Panc1 (cell line): ENCODE measurements at places on chromosomes 7 and 10.

GRCh38 chr10:74947781-74948401 lies 121.5 kb downstream of the KAT6B start:
- no peak for DNase-seq

DNA sequence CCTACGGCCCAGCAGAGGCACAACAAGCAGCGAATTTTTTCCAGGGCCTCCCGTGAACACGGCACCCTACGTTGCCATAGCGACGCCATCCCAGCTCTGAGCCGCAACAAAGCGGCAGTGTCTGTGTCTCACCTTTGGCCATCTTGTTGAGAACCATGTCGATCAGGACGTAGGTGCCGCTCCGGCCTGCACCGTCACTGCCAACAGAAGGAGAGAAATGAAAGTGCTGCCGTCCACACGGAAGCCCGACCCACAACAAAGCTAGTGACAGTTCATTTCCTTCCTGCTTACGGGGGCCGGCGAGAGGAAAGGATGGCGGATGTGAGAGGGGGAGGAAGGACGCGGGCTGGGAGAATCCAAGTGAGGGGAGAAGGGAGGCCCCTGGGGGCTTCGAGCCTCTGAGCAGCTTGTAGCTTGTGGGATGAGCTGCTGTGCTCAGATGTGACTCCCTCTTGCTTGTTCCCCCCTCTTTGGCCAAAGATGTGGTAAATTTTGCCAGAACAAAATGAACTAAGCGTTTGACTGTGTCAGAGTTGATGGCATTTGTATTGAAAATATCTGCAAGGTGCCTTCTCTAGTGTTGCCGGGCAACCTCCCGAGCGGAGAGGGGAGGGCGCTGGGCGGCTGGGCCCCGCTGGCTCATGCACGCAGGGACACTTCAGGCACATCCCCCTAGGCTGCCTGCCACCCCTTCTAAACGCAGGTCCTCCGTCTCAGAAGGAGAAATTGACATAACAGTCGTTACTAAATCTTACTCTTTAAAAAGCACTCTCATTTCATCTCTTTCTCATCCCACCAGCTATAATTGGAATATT lies 232.2 kb downstream of the DNAJB6 start:
- DNase-seq, result no peak

DNA sequence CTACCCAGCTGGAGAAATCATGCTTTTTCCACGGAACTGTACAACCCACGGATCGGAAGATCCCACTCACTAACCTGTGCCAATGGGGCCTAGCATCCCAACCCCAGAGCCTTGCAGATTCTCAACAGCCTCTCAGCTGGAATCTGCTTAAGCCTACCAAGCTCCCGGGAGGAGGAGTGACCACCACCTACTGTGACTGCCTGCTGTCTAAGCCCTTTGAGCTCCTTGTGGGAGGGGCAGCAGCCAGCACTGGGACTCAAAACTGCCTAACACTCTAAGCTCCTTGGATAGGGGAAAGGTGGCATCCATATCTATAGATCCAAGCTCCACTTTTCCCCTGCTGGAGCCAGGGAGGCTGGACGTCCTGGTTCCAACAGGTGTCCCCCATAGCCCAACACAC lies 254.4 kb upstream of the CNTNAP2 start:
- DNase-seq, result no peak

DNA sequence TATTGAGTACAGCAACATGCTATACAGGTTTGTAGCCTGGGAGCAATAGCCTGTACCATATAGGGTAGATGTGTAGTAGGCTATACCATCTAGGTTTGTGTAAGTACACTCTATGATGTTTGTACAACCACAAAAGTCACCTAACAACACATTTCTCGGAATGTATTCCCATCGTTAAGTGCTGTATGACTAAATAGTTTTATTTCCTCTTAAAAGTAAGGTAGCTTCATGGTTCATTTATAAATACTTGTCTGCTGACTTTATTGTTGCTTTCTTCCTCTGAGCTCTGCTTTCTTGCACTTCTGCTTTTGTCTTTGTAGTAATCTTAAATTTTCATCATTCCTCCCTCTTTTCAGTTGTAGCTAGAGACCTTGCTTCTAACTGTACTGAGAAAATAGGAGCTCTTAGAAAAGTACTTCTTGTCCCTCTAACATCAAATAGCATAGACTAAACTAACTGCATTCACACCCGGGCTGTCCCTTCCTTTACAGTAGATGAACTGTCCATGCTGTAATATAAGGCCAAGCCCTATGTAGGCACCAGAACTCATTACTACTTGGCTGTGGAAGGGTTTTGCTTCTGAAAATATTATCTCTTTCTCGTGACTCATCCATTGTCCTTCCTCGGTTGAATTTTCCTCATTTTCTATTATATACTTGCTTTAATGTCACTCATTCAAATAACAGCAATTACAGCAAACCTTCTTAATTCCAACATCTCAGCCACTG lies 55.4 kb upstream of the FAM3C start:
- no peak for DNase-seq

- no peak for DNase-seq
Observed at GRCh38 chr10:96089116-96089515, 41.0 kb upstream of the ZNF518A start.

- DNase-seq, result no peak
Observed at GRCh38 chr7:155395176-155395797, 62.6 kb upstream of the EN2 start.

GRCh38 chr7:17392846-17393245 lies 94.4 kb downstream of the AHR start:
- DNase-seq, result no peak

GRCh38 chr7:143485500-143485899 lies 7.8 kb downstream of the TAS2R41 start:
- DNase-seq, result no peak

- no peak for DNase-seq
Observed at GRCh38 chr7:55474944-55475854, 97.1 kb downstream of the VOPP1 start.

DNA sequence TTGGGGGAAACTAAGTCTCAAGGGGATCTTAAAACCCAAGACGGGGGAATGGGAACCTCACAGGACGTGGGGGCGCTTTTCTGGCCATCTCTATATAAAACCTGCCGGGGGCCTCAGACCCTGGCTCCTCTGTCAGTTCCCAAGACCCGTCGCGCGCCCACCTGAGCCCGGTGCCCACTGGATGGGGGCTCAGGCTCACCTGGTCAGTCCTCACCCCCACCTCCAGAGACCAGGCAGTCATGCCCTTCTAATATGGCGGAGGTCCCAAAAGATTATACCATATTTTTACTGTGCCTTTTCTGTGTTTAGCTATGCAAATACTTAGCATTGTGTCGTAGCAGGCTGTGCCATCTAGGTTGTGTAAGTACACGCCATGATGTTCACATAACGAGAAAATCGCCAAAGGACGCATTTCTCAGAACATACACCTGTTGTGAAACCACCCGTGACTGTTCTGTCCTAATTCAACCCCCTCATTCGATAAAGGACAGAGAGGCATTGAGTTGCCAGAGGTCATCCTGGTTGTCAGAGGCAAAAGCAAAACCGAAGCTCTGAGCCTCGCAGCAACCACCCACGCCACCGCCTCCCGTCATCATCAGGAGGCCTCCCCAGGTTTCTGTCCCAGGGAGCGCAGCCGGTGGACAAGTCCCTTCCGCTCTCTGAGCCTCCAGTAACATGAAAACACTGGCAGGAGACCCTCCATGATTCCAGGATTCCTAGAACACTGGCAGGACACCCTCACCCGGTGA lies 28.9 kb downstream of the OAT start:
- DNase-seq, result no peak

DNA sequence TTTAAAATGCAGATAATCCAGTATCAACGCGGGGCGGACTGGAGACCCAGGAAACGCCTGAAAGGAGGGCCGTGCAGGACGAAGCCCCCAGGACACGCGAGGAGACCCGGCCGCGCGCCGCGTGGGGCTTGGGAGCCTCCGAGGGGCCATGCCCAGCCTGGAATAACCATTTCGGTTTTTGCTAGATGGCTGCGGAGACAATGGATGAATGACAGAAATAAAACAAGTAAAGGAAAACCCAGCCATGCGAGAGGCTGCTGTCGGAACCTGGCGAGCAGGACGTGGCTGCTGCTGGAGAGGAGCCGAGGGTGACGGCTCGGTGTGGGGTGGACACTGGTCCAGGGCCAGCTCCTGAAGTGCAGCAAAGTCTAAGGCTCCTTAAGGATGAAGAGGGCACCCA lies 227.2 kb upstream of the ADARB2 start:
- DNase-seq, result no peak
